ENCODE measurements at places on chromosomes 13 and 19.

GRCh38 chr13:42173789-42174343 is 98.1 kb upstream of the AKAP11 start:
- no peak for DNase-seq

GRCh38 chr19:39409208-39410016 is 2.8 kb downstream of the ZFP36 start:
- peak; percentile 77 for DNase-seq

GRCh38 chr13:47901441-47901840 is 99.6 kb downstream of the SUCLA2 start:
- no peak for DNase-seq

DNA sequence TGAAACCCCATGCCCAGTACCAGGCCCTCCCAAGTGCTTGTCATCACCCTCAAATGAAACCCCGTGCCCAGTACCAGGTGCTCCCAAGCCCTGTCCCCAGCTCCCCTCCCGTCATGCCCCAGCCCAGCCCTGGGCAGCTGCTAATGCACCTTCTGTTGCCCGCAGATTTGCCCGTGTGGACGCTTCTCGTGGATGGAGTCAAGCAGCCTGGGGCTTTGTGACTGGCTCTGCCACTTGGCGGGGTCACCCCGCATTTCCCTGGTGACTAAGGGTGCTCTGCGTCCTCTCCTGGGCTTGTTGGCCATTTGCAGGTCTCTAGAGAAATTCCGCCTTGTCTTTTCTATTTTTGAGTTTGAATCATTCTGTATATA is 82.7 kb downstream of the ATP11A start:
- no peak for DNase-seq

DNA sequence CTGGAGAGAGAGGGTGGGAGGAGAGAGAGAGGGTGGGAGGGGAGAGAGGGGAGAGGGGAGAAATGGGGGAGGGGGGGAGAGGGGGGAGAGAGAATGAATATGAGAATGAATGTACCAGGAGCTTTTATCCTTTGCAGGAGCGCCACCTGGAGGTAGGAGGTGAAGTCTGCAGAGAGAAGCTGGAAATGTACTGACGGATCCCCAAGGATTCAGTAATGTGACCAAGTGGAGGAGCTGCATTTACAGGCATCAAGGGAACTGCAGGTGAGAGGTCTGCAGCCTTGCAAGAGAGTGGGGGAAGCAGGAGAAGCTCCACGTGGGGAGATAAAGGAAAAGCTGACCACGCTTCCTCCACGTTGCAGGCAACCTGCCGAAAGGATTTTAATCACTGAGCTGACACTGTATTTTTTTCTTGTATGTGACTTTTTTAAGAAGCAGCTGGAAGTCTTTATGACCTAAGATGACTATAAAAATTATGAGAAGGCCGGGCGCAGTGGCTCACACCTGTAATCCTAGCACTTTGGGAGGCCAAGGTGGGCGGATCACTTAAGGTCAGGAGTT is 33.7 kb downstream of the VSTM1 start:
- no peak for DNase-seq

DNA sequence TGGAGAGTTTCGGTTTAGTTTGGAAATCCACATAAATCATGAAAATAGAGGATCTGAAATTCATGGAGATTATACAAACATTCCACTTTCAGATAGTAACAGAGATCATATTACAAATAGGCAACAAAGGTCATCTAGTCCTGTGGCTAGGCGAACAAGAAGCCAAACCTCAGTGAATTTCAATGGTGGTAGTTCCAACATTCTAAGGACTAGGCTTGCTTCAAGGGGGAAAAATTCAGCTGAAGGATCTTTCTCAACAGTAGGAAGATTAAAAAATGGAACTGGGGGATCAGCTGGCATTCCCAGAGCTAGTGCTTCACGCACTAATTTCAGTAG is 47.0 kb downstream of the FOXO1 start:
- no peak for DNase-seq

GRCh38 chr13:50574731-50575130 is 268.8 kb downstream of the DLEU7 start:
- no peak for DNase-seq

DNA sequence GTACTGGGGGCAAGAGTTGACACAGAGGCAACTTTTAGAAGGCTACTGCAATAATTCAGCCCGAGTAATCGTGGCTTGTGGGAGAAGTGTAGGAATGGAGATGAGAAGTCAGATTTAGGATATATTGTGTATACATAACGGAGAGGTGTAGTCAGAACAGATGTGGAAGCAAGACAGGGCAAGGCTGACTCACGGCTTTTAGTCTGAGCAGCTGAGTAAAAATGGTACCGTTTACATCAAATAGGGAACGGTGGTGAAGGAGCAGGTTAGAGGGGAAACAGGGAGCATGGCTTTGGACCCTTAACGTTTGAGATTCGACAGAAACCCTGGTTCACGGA is 796 bp upstream of the LSM14A start:
- DNase-seq = no peak

DNA sequence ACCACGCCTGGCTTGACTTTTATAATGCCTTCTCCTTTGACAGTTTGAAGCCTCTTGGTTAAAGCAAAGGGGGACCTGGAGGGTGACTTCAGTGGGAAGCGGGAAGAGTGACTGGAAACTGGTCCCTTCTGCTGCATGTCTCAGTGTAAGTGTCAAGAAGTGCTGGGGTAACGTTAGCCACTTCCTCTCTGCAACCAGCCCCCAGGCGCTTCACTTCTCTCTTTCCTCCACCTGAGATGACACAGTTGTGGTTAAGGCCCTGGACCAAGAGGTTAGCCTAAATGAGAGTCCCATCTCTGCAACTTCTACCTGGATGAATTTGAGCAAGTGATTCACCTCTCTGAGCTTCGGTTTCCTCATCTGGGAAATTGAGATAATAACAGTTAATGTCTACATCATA is 16.3 kb downstream of the LEUTX start:
- no peak for DNase-seq

- no peak for DNase-seq
Measured at GRCh38 chr13:25677956-25678355, 306.2 kb downstream of the ATP8A2 start.

DNA sequence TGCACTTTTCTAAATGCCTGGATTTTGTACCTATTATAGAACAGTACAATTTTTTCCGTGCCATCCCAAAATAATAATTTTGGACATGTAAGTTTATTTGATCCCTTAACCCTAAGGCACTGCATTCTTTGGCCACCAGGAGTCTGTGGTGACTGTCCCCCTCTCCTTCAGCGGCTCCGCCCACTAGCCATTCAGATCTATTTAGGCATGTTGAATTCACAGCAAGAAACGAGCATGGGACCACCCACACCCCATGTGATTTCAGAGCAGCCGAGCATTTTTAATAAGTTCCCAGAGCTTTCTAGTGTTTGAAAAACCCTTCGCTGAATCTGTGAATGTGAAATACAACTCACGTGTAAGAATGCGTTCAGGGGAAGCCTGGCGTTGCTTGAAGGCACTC is 567.5 kb downstream of the MYO16 start:
- DNase-seq = no peak

- DNase-seq = no peak
Measured at GRCh38 chr13:43156916-43157315, 133.5 kb downstream of the DNAJC15 start.

DNA sequence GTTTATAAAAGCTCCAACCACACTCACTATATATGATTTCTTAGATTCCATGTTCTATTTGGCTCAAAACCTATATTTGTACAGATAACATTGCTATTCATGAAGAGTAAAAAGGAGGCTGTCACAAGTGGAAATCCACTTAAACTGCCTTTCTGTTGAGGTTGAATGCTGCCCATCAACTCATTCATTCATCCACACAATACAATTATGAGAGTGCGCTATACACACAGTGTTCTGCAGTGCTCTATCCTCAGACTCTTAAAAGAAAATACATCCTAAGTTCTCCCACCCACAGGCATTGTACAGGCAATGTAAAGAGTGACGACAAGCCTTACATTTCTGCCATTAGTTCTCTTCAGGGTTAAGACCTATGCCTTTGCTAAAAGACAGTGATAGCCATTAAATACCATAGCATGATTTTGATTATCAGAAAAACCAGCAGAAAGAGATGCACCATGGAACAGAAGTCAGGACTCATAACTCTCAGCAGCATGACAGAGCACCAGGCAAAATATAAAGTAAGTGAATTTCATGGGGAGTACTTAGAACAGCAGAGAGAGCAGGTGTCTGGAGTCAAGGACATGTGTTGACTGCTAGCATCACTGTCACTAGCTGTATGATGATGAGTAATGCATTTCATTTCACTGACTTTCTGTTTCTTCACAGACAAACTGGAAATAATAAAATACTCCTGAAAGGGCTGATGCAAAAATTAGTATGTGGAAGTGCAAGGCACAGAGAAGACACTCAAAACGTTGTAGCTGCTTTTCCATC is 218.0 kb downstream of the RBM26 start:
- DNase-seq = no peak

- DNase-seq = no peak
Measured at GRCh38 chr13:45206340-45206739, 5.5 kb upstream of the KCTD4 start.

- DNase-seq = peak; percentile 63
Measured at GRCh38 chr19:11375143-11375948, 880 bp downstream of the SWSAP1 start.

DNA sequence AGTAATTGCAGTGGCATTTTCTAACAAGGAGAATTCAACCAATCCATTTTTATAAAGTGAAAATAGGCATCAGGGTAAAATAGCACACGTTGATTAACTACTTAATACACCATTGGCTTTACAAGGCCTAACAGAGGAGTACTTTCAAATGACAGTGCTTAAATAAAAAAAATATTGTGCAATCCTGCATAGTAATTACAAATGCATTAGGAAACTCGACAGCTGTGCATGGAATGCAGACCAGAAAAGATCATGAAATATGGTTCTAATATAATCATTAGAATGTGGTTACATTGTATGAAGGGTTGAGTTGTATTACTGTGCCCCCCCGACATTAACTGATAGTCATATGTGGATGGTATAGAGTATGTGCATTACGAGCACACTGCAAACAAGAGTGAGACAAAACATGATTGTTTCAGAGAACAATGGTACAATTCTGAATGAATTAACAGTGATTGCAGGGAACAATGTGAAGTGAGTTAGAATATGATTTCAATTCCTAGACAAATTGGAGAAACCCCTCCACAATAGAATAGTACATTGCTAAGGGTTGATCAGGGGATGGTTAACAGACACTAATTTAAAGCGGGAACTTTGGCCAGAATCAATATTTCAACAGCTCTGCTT is 270.6 kb downstream of the GPC5 start:
- no peak for DNase-seq

DNA sequence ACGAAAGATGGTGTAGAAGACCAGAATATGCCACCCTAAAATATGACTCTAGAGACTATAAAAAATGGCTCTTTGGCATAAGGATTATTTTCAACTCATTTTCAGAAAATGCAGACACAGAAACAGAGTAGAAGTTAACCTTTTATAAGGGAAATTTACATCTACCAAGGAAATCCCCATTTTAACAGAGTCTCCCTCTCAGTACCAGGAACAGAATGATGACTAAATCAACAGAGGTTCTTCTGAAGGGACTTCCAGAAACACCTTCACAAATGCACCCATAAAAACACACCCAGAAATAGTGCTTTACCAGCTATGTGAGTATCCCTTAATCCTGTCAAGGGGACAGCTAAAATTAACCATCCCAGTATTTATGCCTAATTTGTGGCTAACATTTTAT is 29.1 kb downstream of the PLPP2 start:
- no peak for DNase-seq

DNA sequence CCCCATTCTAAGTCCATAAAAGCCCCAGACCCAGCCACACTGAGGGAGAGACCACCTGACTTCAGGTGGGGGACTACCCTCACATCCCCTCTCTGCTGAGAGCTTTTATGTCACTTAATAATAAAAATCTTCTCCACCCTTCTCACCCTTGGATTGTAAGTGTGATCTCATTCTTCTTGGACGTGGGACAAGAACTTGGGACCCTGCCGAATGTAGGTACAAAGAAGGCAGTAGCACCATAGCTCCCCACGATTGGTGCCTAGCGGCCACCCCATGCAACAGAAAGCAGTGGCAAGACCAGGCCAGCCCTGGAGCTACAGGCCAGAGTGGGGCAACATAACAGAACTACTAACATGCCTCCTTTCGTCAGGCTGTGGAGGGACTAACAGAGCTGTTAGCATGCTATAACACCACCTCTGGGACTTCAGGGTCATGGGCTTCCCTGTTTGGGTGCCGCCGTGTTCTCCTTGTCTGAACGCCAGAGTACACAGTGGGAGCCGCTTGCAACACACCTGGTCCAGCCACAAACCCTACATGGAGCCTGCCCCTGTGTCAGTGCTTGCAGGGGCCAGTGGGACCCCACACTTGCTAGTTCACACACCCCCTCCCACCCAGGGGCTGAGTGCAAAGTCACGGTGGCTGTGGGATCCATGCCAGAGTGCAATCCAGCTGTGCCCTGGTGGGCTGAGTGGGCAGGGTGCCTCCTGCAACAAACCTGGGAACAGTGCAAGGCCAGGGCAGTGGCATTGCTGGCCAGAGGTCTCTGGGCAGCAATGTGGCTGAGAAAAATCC is 5.2 kb upstream of the FBXO17 start:
- DNase-seq = no peak

- DNase-seq = no peak
Measured at GRCh38 chr13:78198821-78199220, 280.2 kb upstream of the EDNRB start.

- no peak for DNase-seq
Measured at GRCh38 chr19:18865106-18865972, 30.6 kb downstream of the CERS1 start.

DNA sequence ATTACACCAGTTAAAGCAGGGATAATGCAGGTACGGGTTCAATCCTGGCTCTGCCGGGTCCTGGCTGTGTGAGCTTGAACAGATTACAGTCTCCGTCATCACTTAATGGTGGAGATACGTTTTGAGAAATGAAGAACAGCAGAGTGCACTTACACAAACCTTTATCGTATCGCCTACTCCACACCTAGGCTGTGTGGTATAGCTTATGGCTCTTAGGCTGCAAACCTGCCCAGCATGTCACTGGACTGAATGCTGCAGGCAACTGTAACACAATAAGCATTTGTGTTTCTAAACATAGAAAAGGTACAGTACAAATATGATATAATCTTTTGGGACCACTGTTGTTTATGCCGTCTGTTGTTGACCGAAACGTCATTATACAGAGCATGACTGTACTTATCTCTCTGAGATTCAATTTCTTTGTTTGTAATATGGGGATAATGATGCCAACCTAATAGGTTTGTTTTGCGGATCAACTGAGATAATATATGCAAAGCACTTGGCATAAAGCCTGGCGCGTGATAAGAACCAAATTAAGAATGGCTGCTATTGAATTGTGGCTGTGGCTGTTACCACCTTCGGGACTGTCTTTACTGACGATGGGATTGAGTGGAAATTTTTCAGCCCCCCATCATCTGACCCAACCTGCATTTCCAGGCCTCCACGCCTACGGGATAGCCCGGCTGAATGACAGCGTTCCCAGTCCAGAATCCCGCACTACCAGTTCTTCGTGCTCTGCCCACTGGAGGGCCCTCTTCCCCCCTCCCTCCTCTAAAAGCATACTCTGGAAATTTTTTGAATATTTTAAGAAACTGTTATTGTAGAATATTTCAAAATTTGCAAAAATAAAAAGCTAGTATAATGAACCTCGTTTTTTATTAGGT is 11.2 kb downstream of the KRTDAP start:
- DNase-seq = no peak

All from C1 segment of cervical spinal cord (tissue), 14 donors.